ENCODE measurements at places on chromosomes 12 and 14. TPM values are rescaled to one million over a fixed set of nuclear protein-coding genes. Genes with fewer than 3 reads are reported as not detected.

POTEM gene
- not detected for total RNA-seq

CDCA3 gene
- 6.3 TPM for total RNA-seq

MDGA2 gene
- total RNA-seq: 25.9 TPM

TMEM52B gene
- not detected for total RNA-seq

DIO3 gene
- total RNA-seq: 4.1 TPM

ASPG gene
- 2.4 TPM for total RNA-seq

KRT2 gene
- total RNA-seq: not detected

CCDC59 gene
- total RNA-seq: 66.2 TPM

TMEM116 gene
- total RNA-seq: 25.3 TPM

AKAP6 gene
- total RNA-seq: 74.4 TPM

EML5 gene
- 45.7 TPM for total RNA-seq

CCER1 gene
- not detected for total RNA-seq

MYBPC1 gene
- total RNA-seq: 226 TPM

PMCH gene
- not detected for total RNA-seq

SLCO1B1 gene
- total RNA-seq: not detected

ETFBKMT gene
- 6.3 TPM for total RNA-seq

IL22 gene
- total RNA-seq: not detected
